GM12864 (cell line): ENCODE measurements at places on chromosomes 3 and 15.

- DNase-seq = no peak
Measured at GRCh38 chr15:101173233-101174119, 78.4 kb downstream of the CHSY1 start.

- DNase-seq = no peak
Measured at GRCh38 chr3:133377396-133377795, 22.5 kb upstream of the BFSP2 start.

- no peak for DNase-seq
Measured at GRCh38 chr3:40985195-40985594, 214.1 kb upstream of the CTNNB1 start.

- no peak for DNase-seq
Measured at GRCh38 chr3:36774052-36774451, 9.7 kb upstream of the DCLK3 start.

GRCh38 chr3:84074767-84075166 lies 884.0 kb upstream of the CADM2 start:
- DNase-seq = no peak

- no peak for DNase-seq
Measured at GRCh38 chr3:58241306-58242044, 3.9 kb downstream of the ABHD6 start.

DNA sequence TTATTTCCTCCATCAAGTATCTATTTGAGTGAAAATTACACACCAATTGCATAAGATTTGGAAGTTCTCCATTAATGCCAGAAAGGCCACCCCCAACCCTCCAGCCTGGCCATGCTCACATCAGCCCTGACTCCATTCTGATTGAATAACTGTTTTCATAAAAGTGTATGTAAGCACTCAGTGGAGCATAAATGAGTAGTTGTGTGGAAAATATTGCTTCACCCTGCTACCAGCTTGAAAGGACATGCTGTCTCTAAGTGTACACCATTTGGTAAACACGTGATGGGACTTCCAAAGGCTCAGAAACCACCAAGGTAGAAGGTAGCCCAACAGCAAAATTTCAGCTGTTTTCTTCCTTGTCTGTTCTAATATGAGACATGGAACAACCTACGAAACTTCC lies 393.8 kb downstream of the ZNF385D start:
- no peak for DNase-seq

DNA sequence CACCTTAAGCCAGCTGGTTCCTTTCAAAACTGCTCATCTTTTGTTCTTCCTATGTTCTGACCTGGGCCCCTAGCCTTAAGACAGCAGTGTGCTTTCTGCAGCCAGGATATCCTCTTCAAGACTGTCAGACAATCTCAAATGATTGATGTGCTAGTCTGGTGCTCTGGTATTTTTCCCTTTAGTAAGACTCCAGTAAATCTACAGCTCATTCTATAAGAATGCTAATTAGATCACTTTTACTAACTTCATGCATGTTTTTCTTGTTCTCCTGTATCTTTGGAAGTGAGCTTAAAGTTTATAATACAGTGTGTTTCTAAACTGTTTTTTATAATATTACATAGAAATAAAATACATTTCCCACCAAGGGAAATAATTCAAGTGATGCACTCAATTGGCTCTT lies 220.9 kb upstream of the NANOGP8 start:
- DNase-seq = no peak

DNA sequence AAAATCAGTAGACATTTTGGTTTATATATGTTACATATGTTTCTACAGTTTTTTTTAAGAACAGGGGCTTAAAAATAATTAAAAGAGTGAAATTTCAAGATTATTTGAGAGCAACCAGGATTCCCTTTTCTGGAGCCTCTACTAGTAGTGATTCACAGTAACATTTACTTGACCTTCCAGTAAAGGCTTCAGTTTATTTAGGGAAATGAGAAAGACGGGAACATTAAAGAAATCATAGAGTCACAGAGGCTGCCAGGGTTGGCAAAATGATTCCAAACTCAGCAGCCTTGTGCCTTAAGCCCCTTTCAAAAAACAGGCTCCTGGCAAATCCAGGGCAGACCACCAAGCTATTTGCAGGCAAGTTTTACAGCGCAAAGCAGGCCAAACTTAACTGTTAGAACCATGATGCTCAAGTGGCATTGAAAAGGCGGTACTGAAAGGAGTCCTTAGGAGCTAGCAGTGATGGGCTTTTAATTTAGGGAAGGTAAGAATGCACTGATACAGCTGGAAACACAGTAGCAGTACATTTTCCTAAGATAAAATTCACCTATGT lies 201.1 kb upstream of the ADAMTS9 start:
- no peak for DNase-seq

DNA sequence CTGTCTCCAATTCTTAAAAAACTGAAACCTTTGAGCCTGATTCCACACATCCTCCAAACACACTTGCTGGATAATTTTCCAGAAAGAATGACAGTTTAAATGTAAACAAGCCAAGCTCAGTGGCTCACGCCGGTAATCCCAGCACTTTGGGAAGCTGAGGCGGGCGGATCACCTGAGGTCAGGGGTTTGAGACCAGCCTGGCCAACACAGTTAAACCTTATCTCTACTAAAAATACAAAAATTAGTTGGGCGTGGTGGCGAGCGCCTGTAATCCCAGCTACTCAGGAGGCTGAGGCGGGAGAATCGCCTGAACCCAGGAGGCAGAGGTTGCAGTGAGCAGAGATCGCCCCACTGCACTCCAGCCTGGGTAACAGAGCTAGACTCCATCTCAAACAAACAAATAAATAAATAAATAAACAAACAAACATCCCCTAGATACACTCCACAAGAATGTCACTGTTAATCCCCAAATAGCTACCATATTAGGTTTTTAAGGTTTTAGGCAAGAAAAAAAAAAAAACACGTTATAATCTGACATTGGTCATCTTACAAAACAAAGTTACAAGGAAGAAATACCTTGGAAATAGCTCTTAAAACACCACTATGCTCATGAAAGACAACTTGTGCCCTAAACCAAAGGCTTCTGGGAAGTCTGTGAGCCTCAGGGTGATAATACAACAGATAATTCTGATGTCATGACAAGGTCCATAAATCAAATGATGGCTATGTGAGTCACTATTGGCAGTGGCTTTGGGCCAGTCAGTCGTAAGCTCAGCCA lies 13.2 kb downstream of the TNIK start:
- DNase-seq = no peak

- DNase-seq = no peak
Measured at GRCh38 chr3:183698318-183698751, 738 bp downstream of the YEATS2 start.

GRCh38 chr15:96225642-96226259 lies 104.7 kb upstream of the NR2F2 start:
- no peak for DNase-seq

DNA sequence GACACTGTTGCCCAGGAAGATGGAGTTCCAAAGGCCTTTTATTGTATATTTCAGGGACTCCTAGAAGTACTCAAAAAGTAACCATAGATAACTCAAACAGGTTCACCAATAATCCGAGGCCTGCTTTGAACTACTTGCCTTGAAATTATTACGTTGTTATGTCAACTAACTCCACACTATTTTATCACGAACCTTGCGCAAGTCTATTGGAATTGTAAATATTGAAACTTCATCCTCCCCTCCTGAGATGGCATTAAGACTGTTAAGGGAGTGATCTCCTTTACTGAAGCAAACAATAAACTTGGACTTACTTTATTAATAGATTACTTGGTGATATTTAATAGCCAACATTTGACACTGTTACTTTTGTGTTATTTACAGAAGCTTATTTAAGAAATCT lies 199.6 kb upstream of the GADL1 start:
- no peak for DNase-seq

- DNase-seq = no peak
Measured at GRCh38 chr3:55608301-55608937, 121.3 kb upstream of the WNT5A start.

DNA sequence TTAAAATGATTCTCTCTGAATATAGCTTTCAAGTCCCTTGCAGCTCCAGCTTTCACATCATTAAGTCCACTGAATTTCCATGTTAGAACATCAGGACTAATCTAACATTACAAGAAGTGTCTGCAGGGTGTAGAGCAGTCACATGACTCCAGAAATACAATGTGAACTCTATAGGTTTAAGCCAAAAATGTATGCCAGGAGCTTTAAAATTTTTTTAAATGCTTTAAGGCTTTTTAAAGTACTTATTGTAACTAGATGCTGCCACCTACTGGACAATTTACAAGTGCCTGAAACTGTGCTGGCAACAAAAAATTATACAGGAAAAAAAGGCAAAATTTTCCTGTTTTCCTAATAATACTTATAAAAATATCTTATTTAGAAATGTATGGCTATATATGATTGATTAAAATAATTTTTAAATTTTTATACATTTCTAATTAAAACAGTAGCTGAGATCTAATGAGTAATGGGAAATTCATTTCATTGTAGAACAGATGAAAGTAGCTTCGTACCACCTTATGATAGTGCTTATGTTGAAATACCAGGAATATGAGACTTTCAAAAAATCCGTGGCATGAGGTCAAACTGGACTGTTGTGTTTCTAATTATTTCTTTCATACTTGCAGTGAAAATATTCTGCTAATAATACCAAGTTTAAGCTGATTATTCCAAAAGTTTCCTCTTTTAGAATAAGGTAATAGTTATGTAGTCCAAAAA lies 25.7 kb downstream of the FSIP1 start:
- DNase-seq = peak; percentile 10

GRCh38 chr3:14874784-14875183 lies 56.0 kb downstream of the FGD5 start:
- DNase-seq = no peak

DNA sequence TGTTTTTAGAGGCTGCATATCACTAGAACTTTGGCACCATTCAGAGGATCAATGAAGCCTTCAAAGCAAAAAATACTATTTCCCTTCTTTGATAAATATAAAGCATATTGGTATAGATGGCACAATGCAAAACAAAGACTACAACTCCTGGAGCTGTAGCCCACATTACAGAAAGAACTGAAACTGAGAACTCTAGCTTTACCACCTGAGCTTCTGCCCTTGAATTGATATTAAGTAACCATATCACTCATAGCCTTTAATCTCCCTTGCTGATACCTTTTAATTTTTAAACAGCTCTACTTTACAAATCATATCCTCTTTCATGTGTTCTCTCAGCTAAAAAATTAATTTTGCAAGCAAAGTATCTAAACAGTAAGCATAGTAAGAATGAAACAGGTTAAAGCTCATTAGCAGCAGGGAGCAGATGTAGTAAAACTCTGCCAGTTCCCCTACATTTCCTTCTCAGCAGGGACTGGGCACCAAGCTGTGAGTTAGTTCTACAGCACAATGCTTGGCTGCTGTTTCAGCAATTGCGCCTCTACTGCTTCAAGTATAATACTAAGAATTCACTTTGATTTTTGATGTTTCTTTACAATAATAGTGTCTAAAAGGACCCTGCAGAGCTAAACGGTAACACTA lies 97.9 kb upstream of the NANOGP8 start:
- DNase-seq = no peak

DNA sequence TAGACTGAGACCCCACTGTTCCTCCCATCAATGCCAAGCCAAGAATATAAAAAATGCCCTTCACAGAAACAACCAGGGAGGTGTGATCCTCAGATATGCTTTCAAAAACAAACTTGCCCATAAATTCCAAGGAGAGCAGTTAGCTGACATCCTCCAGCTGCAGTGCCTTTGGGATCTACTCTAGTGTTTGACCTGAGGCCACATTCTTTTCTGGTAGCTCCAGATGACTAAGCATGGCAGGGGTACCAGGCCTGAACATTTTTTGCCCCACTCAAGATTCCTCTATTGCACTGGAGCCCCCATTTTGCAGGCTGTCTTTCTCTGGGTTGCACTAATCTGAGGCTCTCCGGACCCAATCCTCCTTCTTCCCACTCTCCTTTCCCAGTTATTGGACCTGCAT lies 27.9 kb upstream of the ACP3 start:
- DNase-seq = no peak

DNA sequence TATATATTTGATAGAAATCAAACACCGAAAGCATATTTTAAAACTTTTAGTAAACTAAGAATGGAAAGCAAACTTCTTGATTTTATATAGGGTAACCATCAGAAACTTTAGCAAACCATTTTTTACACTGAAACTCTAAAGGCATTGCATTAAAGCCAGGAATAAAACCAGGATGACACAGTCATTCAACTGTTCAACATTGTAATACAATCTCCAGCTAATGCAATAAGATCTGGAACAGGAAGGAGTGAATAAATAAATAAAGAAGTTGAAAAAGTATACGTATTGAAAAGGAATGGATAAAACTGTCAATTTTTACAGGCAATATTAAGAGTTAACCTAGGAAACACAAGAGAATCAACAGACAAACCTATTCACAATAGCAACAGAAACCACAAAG lies 181.9 kb upstream of the TTC14 start:
- DNase-seq = no peak

- no peak for DNase-seq
Measured at GRCh38 chr15:39406485-39406884, 174.4 kb upstream of the THBS1 start.

DNA sequence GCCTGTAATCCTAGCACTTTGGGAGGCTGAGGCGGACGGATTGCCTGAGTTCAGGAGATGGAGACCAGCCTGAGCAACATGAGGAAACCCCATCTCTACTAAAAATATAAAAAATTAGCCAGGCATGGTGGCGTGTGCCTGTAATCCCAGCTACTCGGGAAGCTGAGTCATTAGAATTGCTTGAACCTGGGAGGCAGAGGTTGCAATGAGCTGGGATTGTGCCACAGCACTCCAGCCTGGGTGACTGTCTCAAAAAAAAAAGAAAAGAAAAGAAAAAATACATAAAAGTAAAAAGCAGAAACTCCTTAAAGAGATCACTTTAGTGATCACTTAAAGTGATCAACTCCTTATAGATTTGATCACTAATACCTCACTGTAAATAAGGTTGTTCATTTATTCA lies 78.0 kb downstream of the GMPS start:
- no peak for DNase-seq

GRCh38 chr15:70056091-70056680 lies 41.5 kb downstream of the TLE3 start:
- no peak for DNase-seq

DNA sequence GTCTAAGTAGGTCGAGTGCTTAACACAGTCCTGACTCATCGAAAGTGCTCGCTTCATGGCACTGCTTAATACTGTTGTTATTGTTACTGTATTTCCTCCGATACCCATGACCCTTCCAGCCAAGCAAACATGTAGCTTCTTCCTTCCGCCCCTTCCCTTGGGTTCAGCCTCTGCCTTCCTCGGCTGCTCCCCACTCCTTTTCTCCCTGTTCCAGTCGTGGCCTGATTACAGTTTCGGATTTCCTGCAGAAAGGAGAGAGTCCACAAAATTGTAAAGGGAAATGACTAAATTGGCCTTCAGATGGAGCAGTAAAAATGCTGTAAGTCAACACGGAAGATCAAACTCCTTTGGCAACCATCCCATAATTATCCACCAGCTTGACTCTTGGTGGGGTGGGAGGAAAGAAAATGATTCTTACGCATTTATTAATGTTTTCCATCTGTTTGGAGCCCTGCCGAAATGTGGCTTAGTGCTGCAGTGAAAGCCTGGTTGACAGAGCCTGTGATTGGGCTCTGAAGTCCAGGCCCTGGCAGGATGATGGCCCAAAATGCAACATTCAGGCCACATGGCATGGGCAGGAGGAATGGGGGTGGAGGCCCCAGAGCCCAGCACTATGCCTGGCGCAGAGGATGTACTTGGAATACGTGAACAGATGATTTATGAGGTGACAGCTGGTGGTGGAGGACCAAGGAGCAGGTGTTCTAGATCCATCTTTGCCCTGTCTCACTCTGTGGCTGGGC lies 37.6 kb downstream of the FAM3D start:
- no peak for DNase-seq
